ENCODE measurements at places on chromosomes 4 and X. TPM values are rescaled to one million over a fixed set of nuclear protein-coding genes. Genes with fewer than 3 reads are reported as not detected.

DNA sequence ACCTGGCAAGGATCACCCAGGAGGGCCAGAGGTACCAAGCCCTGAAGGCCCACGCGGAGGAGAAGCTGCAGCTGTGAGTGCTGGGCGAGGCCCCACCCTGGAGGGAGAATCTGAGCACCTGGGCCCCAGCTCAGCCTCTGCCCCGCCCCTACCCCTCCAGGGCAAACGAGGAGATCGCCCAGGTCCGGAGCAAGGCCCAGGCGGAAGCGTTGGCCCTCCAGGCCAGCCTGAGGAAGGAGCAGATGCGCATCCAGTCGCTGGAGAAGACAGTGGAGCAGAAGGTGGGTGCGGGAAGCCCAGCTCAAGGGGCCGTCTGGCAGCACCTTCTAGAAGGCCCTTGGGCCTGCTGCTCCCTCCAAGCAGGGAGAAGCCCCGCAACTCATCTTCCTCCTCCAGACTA lies 23.2 kb downstream of the TACC3 start:
- DNase-seq = no peak

DNA sequence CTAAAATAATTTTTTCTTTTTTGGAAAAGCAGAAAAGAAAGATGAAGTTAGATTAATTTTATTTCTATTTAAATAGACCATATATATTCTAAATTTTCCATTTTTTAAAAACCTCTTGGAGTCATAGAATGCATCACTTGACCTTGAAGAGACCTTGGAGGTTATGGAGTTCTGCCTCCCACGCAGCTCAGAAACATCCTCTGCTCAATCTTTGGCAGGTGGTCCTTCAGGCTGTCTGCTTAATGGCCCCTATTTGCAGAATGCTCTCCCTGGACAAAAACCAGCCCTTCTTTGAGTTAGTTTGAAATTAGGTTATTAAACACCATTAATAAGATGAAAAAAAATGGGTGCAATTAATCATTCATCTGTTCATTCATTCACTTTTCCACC lies 194.1 kb upstream of the TLL1 start:
- no peak for DNase-seq

INTU gene
- 12.0 TPM for total RNA-seq

DNA sequence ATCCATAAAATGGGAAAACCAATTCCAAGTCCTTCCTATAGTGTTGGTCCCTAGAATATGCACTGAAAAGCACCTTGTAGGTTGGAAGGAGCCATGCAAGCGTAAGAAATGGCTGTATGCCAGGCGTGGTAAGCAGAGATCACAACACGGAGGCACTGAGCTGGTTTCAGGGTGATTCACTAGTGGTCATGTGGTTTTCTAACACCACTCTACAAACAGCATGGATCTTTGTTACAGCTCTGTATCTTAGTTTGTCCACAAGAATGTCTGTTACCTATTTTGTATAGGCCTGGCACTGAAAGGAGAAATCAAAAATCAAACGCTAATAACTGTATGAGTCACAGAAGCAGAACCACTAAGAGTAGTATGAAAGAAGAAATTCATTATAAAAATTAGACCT lies 71.9 kb downstream of the MAGEB17 start:
- peak; percentile 97 for DNase-seq

DNA sequence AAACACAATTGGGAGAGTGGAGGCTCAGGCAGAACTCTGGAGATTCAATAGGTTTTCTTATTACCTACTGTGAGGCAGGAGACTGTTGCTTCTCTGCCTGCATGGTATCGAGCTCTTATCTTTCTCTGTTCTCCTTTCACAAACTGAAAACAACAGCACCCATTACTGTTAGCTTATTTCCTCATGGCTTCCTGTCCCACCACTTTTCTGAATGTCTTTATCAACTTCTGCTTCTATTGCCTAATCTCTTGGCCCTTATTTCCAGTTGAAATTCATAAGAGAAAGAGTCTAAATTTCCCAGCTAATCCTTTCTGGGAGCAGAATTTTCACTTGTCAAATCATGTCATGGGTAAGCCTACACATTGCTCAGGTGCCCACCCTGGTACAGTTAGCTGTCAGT lies 46.8 kb upstream of the NDST3 start:
- DNase-seq = no peak

- peak; percentile 13 for DNase-seq
Measured at GRCh38 chr4:164937576-164938270, 39.7 kb downstream of the TRIM61 start.

- DNase-seq = no peak
Measured at GRCh38 chr4:139817657-139818452, 152.2 kb downstream of the MGST2 start.

GRCh38 chr4:142248946-142249345 lies 597.2 kb downstream of the INPP4B start:
- DNase-seq = peak; percentile 38

- no peak for DNase-seq
Measured at GRCh38 chr4:25857403-25857802, 5.4 kb downstream of the SEL1L3 start.

TRIM75 gene
- total RNA-seq = not detected

DNA sequence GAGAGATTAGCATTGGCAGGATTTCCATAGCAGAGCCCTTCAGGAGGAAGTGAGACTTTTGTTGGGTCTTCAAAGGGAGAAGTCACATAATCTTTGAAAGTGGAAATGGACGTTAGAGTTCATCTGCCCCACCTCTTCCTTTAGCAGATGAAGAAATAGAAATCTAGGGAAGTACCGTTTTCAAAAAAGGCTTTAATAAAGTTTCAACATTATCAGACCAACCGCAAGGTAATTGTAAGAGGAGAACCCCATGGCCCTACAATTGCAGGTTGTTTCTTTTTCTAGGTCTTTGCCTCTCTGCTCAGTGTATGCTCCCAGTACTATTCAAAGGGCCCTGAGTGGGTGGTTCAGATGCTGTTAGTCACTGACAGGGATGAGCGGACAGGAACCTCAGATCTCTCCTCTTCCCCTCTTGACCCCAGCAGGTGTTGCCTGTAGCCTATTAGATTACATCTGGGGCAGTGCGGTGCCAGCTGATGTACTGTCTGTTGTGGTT lies 48.6 kb upstream of the AP1S2 start:
- DNase-seq = peak; percentile 15

UTP14A gene
- total RNA-seq = 24.4 TPM

GDPD2 gene
- total RNA-seq = 0.05 TPM

GRCh38 chr4:122810669-122811068 lies 16.0 kb upstream of the FGF2 start:
- no peak for DNase-seq

CT45A5 gene
- not detected for total RNA-seq

PRDM5 gene
- 8.9 TPM for total RNA-seq

TBC1D14 gene
- 50.7 TPM for total RNA-seq

- no peak for DNase-seq
Measured at GRCh38 chr4:188162698-188163097, 23.5 kb downstream of the TRIML1 start.

GRCh38 chrX:21708116-21708515 lies 49.8 kb downstream of the SMPX start:
- DNase-seq = no peak

BCAP31 gene
- 273 TPM for total RNA-seq

CXorf49 gene
- 0.69 TPM for total RNA-seq

DNA sequence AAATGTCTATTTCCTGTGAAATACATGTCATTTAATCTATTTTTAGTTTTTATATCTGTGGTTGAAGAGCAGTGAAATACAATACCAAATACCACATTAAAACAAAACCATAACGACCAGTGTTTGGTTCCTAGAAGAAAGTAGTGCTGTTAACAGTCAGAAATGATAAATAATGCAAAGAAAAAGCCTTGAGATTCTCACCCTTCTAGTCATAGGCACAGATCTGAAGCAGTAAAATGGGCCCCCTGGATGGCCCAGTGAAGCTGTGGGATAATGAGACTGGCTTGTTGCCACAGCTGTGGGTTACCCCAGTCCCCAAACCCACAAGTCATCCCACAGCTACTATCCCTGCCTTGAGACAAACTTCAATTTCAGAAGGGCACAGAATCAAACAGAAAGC lies 137.3 kb upstream of the RPL34 start:
- DNase-seq = no peak

PTTG2 gene
- total RNA-seq = not detected

DNA sequence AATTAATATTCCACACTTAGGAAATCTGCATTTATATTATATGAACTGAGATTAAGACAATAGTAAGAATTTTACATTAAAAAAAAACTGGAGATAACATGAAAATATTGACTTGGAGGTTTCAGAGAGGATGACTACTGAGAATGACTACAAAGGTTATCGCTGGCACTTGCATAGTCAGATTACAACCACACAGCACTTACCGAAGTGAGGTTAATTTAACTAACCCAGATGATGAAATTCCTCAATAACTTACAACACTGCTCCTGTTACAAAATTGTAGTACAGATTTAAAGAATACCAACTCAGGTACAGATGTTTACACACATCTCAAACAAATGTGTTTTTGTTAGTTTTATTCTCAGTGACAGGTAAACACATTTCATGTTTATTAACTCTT lies 283.5 kb downstream of the CAMK2D start:
- DNase-seq = no peak

DNA sequence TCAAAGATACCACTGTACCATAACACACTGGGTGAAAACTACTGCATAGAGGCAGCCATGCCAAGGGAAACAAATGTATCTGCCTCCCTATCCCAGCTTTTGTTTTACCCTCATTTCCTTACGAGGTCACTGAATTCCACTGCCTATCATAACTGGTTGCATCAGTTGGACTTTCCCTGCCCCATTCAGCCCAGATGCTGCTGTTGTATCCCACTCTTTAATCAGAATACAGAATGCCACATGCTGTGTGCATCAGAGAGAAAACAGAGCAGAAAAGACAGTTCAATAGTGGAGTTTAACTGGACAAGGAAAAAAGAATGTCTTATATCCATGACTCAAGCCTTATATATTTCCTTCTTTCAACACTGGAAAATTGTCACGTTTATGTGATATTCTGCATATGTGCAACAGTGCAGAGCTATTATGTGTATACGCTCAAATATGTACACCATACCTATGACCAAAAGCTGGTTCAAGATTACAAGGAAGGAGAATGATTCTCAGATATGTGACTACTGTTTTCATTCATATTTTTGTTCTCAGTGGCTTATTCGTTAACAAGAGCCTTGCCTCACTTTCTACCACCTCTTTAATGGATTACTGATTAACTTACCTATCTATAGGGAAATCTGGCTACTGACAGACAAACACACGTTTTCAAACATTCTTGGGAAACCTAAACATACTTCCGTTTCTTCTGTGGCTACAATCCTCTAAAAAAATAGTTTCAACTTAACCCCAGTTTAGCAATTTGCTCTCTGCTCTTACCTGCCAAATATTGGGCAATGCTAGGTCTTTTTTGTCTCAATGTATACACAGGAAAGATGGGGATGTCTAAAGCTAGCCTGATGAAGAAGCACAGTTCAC lies 378.9 kb downstream of the SMARCA1 start:
- peak; percentile 28 for DNase-seq

GRCh38 chr4:156608651-156609050 lies 362.9 kb downstream of the PDGFC start:
- DNase-seq = no peak

DNA sequence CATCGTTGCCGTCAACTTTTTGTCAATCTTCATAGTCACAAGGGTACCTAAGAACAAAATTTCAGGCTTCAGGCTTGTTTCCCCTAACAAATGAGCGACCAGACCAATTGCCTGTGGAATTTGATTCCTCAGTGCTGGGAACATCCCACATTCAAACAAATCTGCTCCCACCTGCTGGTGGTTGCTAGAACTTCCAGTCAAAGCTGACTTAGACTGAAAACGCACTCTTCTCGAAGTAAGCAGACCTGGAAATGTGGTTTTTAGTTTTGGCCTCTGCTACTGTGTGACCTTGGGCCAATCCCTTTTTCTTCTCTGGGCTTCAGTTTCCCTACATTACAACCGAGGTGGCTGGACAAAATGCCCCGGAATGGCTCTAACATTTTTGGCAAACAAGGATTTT lies 1.8 kb upstream of the GABRQ start:
- DNase-seq = peak; percentile 38

FAM9C gene
- not detected for total RNA-seq

ZFYVE28 gene
- 3.0 TPM for total RNA-seq

- DNase-seq = peak; percentile 60
Measured at GRCh38 chr4:10108818-10109783, 7.5 kb downstream of the WDR1 start.

Data from renal cortical epithelial cell (primary cell).